ENCODE measurements at places on chromosomes 16 and 17.

- DNase-seq, result no peak
Measured at GRCh38 chr17:45341533-45342158, 24.8 kb upstream of the MAP3K14 start.

- peak; percentile 50 for DNase-seq
Measured at GRCh38 chr17:7060165-7060891, 16.4 kb upstream of the SLC16A11 start.

- DNase-seq, result no peak
Measured at GRCh38 chr17:61402978-61403800, 3.5 kb downstream of the TBX2 start.

- peak; percentile 46 for DNase-seq
Measured at GRCh38 chr17:77343031-77343800, 202.4 kb downstream of the SEC14L1 start.

DNA sequence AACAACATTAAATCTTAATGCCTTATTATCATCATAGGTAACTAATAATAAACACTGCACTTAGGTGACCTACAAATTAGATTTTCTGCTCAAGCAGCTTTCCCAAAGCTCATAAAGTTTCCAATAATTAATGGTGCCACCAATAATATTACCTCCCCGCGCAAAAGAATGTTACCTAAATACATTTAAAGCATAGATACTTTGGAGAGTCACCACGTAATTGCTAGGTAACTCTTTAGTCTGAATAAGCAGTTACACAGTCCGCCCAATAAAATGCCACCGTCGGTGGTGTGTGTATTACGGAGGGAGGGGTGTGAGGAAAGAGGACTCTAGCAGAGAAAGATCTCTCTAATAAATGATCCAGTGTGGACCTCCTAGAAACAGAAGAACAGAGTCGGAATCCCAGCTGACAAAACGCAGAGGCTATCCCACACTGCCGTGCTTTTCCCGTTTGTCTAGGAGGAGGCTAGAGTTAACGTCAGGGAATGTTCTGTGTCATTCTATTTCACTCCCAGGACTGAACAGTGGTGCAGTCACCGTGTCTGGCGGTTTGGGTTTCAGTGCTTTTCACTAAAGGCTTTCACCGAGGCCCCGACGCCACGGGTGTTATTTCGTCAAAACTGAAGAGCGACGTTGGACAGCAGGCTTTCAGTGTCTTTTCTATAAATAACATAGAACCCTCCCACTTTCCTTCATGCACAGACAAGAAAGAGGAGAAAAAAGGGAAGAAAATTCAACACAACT, 630 bp downstream of the RNFT1 start:
- peak; percentile 31 for DNase-seq

- no peak for DNase-seq
Measured at GRCh38 chr16:83233153-83233552, 574.6 kb upstream of the HSBP1 start.

GRCh38 chr17:9865586-9865985, 39.5 kb downstream of the RCVRN start:
- no peak for DNase-seq

GRCh38 chr16:12871784-12872183, 29.6 kb upstream of the SHISA9 start:
- no peak for DNase-seq

DNA sequence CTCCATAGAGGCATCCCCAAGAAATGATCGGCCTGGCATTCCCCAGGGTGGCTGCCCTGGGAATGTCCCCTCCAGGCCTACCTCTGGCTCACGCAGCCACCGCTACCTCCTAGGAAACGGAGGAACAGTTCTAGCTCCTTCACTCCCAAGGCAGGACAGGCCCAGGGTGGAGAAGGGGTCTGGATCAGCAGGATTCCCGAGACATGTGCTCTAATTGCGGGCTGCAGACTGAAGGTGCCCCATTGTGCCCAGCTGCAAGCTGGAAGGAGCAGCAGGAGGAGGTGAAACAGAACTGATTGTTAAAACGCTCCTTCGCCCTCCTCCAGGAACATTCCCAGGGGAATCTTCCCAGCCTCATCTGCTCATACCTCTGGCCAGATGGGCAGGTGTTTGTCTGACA, 40.8 kb downstream of the SCNN1G start:
- no peak for DNase-seq

DNA sequence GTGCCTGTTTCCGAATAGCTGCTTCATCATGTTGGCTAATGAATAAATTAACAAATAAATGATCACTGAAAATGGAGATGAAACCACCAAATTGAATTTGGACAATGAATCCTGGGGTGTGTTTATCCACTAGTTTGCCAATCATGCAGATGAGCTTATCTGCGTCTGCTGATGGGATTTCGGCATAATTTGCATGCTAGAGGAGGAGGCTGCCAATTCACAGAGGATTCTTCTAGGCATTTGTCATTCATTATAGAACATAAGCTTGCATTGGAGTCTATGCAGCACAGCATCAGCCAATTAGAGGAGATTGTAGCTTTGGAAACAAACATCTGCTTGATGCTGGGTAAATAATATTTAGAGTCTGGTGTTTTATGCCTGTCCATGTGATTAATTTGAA, 123.1 kb downstream of the NPIPB5 start:
- no peak for DNase-seq

DNA sequence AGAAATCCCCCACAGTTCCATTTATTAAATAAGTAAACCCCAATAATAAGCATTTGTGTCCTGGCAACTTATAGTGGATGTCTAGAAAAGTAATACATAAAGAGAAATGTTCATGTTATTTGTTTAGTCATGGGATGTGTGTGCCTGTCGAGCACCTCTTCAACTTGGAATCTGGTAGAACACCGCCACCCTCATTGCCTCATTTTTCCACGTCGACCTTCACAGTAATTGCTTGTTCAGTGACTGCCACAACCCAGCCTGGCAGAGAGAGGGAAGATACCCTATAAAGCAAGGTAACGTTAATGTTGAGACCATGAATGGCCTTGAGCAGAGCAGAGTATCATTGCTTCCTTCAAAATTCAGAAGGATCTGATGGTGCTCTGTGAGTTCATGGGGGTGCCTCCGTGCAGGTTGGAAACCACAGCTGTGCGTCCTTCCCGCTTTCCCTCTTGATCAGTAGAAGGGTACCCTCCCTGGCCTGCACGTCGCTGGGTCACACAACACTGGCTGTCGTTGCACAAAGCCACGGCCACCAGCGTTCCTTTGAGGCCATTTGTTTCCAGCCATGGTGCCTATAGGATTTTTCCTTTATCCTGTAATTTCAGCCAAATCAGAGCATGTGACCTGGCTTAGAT, 3.7 kb upstream of the DNASE1 start:
- DNase-seq, result no peak

GRCh38 chr17:61371179-61371578, 28.5 kb upstream of the TBX2 start:
- no peak for DNase-seq

DNA sequence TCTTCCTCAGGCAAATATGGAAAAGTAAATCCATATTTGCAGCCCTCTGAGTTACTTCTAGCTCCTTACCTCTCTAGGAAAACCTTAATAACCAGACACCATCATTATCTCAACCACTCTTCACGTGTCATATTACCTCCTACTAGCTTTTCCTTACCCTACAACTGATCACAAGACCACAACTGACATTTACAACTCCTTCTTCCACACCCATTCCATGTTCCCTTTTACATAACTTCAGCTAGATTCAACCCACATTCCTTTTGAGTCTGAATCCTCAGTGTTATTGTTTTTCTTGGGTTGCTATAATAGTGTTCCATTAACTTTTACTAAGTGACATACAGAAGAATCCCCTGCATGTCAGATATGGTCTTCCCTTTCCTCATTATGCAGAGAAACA, 4.7 kb upstream of the OR1E2 start:
- no peak for DNase-seq

DNA sequence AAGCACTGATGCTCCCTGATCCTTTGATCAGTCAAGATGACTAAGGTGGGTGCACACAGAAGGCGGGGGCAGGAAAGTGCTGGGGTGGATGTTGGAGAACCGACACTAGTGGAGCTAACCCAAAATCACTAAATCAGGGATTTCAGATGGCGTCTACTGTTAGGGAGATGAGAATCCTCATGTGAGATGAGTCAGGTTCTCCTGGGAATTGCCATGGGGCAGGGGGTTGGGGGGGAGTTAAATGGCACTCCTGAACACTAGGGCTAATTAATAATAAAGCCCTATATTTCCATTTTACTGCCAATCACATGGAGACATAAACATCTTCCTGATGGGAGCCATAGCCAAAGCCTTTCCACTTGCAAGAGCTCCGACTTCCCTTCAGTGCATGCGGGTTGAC, 804.1 kb downstream of the KCNJ18 start:
- no peak for DNase-seq

DNA sequence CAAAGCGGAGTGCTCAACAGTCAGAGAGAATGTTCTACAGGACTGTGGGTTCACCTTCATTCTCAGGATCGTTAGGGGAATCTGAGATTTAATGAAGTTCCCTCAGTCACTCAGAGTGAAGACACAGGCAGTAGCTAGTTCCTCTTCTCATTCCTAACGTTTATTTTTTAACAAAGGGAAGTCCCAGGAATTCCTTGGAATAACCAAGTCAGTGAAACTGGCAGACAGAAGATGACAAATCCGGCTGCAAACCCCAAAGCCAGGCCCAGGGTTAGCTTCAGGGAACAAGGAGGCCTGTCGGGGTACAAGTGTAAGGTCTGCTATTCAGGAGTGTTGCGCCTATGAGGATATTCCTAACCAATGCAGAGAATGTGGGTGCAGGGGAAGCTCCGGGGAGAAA, 42.0 kb downstream of the COTL1 start:
- DNase-seq, result no peak

DNA sequence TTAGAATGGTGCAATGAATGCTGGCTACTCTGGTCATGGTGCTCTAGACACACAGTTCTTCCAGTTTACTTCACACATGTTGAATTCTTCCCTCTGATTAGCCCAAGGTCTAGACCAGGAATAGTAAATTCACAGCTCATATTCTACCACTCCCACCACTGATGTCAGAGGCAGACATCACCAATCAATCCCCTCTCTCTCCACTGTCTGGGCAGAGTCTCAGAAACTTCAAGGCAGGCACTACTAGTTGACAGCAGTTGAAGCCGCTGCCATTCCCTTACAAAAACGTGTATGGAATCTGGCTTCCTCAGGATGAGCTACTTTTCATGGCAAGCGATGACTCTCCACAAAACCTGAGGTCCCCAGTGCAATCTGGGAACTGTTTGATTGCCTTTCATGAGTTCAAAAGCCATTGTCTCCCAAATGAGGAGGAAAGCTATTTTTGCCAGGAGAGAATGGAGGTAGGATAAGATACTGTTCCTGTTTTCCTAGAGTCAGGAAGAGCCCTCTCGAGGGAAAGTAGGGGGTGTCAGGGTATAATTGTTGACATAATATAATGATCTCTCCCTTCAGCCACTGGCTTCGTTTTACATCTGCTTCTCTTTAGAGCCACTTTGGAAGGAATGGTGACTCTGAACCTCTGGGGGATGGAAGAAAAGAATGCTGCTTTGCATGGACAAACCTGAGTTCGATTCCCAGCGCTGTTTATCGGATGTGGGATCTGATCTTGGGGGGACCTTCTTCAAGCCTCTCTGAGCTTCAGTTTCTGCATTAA, 90.0 kb downstream of the FOXL1 start:
- no peak for DNase-seq

GRCh38 chr17:56297184-56297583, 143.9 kb downstream of the ANKFN1 start:
- DNase-seq, result peak; percentile 44

Data from activated CD4-positive, alpha-beta T cell treated with anti-CD3 and anti-CD28 coated beads, Interleukin-2, Interleukin-4, amounts not matched to agents 100 ng/mL and 50 ng/mL, durations not matched to agents 16 hours and 8 hours (primary cell).